Right lobe of liver (tissue), 6 donors: ENCODE measurements at places on chromosomes 4 and X.

DNA sequence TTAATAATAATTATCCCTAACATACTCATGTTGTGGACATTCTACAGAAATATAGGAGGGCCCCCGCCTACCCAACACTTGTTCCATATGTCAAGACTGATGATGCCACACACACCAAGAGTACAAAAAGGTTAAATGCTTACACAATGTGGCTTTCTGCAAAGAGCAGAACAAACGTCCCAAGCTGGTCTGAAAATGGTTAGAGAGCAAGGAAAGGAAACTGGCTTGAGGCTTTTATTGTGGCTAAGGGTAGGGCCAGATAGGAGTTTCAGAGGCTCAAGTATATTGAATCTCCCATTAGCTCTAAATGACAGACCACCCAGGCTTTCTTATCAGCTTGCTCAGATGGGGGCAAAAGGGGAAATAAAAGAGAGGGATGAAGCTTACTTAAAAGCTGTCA, 134.1 kb upstream of the C1QTNF7 start:
- DNase-seq, result no peak

- no peak for DNase-seq
These were observed 27.6 kb downstream of the TBC1D14 start for GRCh38 chr4:6937201-6937600.

GRCh38 chr4:76943129-76943620, 6.4 kb upstream of the SEPTIN11 start:
- DNase-seq, result no peak

GRCh38 chrX:69232945-69233344, 67.7 kb upstream of the PJA1 start:
- DNase-seq, result no peak

DNA sequence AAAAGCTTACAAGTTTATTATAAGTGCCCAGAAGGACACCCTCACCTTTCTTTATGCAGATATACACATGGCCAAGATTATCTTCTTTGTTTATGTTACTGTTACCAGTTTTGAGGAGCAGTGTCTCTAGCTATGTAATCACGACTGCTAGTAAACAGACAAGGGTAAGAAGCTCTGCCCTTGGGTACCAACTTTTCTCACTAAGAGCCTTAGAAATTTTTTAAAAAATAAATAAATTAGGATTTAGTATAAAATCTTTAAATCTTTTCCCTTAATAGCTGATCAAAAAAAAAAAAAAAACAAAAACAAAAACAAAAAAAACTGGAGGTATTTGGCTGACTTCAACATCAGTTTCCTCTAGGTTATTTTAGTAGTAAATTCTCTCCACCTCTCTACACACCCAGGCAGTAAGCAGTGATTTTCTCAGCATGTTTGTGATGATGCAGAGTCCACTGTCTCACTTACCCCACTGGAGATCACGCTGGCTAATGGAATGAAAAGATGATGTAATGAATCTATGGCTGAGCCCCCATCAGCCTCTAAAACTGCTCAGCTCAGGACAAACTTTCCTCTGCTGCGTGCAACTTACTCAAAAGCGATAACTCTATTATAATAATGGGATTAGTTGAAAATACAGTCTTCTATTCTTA, 125.9 kb downstream of the FRYL start:
- DNase-seq, result no peak
